ENCODE measurements at places on chromosomes 6 and 20.

DNA sequence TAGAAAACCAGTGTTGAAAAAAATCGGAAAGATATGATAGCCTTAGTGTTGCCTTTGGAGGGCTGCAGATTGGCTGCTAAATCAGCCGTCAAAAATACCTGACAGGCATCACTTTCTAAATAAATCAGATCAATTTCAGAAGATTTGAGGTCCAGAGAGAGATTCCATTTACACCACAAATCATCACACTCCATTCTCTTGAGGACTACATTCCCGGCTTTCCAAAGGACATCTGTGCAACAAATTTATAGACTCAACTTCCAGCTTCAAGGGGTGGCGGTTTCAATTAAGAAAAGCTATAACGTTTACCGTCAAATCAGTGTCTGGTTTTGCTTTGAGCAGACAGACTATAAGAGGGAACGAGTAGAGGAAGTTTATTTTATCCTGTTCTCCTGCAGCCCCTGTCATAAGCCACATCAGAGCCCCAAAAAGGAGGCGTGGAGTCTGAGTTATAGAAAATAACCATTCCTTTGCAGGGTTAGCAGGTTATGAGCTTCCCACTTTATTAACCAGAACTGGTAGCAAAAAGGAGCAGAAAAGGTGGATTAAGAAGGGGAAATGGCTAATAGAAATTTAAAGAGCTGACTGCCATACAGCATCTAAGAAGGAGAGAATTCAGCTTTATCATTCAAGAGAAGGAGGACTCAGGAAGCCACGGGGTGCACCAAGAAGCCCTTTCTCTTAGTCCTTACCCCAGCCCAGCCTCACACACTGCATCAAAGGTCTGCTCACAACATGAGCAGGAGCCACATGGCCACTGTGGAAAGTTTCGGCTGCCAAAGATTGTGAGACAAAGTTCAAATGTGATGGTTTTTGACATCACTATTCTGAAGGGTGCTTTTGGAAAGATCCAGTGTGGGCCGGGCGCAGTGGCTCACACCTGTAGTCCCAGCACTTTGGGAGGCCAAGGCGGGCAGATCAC, 12.9 kb upstream of the UQCC2 start:
- no peak for DNase-seq

GRCh38 chr20:3970016-3970415, 45.3 kb downstream of the RNF24 start:
- no peak for DNase-seq

DNA sequence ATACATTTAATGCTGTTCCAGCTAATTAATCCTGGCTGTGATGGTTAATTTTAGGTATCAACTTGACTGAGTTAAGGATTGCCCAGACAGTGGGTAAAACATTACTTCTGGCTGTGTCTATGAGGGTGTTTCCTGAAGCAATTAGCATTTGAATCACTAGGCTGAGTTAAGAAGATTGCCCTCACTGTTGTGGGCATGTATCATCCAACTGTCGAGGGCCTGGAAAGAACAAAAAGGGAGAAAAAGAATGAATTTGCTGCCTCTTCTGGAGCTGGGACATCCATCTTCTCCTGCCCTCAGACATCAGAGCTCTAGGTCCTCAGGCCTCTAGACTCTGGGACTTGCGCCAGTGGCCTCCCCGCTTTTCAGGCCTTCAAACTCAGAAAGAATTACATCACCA, 34.3 kb downstream of the SDHAF4 start:
- no peak for DNase-seq

DNA sequence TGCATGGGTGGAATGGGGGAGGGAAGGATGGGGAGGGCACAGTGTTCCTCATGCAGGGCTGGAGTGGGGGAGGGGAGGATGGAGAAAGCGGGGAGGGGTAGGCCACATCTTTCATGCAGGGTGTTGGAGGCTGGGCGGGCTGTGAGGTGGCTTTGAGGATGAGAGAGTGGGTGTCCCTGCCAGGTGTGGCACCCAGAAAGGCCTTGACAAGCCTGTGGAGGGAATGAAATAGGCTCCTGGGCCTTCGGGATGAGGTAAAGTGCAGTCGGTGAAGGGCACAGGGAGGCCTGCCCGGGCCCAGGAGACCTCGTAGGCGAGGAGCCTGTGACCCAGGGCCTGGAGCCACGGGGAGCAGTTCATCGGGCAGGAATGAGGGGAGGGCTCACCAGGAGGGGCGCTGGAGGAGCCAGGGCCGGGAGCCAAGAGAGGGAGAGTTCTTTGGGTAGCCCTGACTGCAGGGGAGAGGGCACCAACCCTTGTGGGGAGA, 7.6 kb downstream of the CEBPB start:
- DNase-seq: no peak

DNA sequence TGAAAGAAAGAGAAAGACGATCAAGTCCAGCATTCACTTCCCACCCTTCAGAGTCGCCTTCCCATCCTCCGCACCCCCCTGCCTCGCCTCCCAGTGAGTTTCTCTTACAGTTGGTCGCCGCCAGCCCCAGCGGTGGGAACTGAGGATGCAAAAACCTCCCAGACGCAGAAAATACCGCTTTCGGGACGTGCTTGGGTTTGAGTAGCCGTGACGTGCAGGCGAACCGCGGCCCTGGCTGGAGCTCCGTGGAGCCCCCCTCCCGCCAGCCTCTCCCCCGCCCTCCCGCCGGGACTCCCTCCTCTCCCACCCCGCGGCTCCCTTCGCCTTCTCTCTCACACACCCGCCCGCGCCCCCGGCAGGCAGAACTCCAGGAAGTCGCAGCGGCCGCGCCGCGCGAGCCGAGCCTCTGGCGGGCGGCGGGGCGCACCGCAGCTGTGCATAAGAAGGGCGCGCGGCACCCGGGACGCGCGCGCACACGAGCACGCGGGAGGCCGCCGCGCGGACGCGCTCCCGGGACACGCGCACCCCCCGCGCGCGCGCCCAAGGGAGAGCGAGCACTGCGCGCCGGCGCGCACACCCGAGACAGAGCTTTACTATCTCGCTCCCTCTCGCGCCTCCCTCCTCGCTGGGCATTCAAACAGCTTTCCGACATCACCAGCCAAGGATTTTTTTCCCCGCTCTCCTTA, at the start of gene ADGRB3:
TSS of gene ADGRB3 (plus strand) at position 557 of the 686 bp plus-strand sequence. CDS start 3,394 bp downstream, outside the sequence.
- DNase-seq: peak; percentile 86

- no peak for DNase-seq
Measured at GRCh38 chr6:160881148-160881808, 110.3 kb upstream of the MAP3K4 start.

DNA sequence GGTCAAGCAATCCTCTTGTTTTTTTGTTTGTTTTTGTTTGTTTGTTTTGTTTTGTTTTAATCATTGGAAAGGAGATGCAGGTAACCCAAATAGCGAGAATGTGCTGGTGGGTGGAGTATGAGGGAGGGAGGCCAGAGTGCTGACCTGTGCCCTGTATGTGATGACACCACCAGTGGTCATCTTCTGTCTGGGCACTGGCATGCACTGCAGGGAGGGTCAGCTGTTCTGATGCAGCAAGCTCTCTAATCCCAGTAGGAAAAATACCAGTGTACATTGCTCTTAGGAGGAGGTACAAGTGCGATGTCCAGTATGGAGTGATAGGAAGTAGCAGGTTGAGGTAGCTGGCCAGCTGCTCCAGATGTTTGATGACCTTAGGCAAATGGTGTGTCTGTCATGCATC, 2.9 kb upstream of the CST1 start:
- no peak for DNase-seq

- DNase-seq: no peak
Measured at GRCh38 chr6:1849691-1850090, 240.0 kb downstream of the FOXC1 start.

DNA sequence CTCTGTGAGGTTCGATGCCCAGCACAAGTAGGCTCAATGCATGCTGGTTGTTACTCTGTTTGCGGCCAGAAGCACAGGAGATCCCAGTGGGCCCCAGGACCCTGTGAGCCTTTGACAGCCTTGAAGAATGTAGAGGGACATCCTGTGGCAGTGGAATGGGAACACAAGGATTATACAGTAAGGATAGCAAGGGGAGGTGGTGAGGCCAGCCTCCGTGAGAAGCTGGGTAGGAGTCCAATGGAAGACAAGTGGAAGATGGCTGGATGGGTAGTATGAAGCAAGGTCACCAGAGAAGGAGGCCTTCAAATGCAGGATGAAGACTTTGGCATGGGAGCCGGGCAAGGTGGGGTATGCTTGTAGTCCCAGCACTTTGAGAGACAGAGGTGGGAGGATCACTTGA, 622.9 kb upstream of the CDH4 start:
- no peak for DNase-seq

DNA sequence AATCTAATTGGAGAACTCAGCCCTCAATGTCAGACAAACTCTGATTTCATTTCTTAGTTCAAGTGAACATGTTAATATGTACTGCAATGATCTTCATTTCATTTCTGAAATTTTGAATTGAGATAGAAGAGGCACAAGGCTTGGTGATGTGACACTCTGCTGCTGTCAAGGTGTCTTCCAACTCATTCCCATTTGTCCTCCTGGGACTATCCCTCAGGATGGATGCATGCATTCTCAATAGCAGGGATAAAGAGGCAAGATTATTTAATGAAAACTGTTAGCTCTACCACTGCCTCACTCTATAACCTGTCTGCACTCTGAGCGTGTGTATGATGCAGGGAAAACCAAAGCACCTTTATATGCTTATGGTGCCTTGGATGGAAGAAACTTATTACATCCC, 78.7 kb downstream of the PLCB1 start:
- no peak for DNase-seq

- no peak for DNase-seq
Measured at GRCh38 chr6:156310701-156311100, 466.5 kb upstream of the ARID1B start.

DNA sequence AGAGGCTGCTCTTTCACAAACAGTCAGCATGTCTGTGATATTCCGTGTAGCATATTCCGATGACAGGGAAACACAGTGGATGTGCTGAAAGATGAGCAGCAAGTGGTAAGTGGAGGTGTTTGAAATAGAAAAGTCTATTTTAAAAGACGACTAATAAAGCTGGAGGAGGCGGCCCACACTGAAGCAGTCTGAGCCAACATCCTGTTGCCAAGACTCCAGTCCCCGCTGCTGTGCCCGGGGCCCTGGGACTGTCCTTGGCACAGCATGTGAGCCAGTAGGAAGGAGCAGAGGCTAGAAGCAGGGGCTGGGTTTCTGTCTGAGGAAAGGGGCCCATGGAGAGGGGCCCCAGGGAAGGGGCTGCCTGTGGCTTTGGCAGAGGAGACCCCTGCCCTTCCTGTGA, 351.5 kb upstream of the CHD6 start:
- no peak for DNase-seq

DNA sequence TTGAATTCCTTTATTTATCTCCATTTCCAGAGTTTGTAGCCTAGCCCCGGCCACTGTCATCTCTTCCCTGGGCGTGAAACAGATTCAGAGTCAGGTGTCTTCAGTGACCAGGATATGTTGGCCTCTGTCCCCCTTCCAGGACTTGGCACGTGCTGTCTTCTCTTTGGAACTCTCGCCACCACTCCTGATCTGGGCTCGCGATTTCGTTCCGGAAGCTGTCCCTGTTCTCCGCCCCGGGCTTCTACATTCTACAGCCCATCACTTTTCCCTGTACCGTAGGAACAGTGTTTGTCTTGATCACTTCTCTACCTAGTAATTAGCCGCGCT, 739 bp downstream of the GSS start:
- no peak for DNase-seq

GRCh38 chr20:62608218-62608565, 34.1 kb upstream of the SLCO4A1 start:
- no peak for DNase-seq

- no peak for DNase-seq
Measured at GRCh38 chr6:24072038-24072746, 53.8 kb upstream of the NRSN1 start.

- DNase-seq: no peak
Measured at GRCh38 chr6:94215552-94215951, 796.2 kb upstream of the EPHA7 start.

DNA sequence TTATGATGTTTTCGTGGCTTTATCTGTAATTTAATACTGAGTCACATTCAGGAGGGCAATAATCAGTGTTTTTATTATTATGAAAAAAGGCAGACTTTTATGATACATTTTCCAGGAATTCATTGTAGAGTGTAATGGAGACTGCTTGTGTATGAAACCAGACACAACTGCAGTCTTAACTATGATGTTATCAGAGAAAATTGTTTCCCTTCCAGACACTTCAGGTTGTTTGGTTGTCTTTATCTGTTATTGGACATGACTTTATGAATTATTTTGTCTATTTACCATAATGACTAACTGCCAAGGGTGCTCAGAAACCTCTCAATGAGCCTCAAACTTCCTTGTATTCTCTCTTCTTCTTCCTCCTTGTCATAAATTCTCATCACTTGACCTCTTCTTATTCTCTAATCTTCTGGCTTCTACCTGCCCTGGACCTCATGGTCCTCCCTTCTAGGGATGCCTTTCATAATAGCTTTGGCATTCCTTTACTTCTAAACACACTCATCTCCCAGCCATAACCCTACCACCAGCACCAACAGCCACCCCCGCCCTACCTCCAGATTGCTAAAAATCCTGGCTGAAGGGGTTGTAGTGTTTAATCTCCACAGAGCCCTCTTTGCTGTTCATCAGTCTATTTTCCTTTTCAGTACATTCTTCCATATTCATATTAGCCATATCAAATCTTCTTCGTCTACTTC, 492.5 kb downstream of the CDKAL1 start:
- no peak for DNase-seq

DNA sequence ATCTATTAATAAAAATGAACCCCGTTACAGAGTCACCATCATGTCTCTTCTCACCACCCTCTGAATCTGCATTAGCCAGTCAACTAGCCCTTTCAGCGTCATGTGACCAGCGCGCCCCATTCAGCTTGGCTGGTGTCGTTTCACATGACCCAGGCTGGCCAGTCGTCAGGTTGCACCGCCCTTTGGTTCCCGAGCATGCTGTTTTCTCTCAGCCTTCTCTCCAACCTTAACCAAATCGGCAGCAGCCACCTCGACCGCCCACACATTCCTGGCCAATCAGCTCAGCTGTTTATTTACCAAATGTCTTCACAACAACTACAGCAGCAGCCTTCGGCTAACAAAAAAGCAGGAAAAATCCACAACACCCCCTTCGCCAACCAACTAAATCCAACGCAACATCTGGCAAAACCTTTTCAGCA, 5.6 kb downstream of the SRSF3 start:
- peak; percentile 84 for DNase-seq

DNA sequence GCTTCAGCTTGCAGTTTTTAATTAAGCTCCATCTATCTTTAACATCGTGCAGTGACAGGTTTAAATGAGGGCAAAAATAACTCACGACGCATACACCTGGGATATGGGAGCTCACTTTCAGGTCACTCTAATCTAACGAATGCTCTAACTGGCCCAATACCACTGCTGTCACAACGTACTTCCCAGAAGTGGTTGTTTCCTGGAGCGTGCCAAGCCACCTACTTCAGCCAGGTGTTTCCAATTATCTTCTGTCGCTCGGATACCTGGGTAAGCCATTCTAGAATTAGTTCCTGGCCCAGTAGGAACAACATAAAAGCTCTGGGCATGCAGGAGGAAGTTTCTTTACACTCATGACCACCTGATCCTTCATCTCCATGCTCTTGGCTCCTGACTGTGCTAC, 147.4 kb downstream of the FOXC1 start:
- no peak for DNase-seq

- DNase-seq: no peak
Measured at GRCh38 chr20:19531446-19531845, 226.6 kb upstream of the RIN2 start.
